ENCODE measurements at places on chromosomes 3 and 15. TPM values are rescaled to one million over a fixed set of nuclear protein-coding genes. Genes with fewer than 3 reads are reported as not detected.

PLA2G4F gene
- total RNA-seq = 24.8 TPM

GRM7 gene
- total RNA-seq = 0.11 TPM

KIF9 gene
- 23.4 TPM for total RNA-seq

AADAC gene
- not detected for total RNA-seq

TMEM158 gene
- not detected for total RNA-seq

PDIA5 gene
- 38.6 TPM for total RNA-seq

DNA sequence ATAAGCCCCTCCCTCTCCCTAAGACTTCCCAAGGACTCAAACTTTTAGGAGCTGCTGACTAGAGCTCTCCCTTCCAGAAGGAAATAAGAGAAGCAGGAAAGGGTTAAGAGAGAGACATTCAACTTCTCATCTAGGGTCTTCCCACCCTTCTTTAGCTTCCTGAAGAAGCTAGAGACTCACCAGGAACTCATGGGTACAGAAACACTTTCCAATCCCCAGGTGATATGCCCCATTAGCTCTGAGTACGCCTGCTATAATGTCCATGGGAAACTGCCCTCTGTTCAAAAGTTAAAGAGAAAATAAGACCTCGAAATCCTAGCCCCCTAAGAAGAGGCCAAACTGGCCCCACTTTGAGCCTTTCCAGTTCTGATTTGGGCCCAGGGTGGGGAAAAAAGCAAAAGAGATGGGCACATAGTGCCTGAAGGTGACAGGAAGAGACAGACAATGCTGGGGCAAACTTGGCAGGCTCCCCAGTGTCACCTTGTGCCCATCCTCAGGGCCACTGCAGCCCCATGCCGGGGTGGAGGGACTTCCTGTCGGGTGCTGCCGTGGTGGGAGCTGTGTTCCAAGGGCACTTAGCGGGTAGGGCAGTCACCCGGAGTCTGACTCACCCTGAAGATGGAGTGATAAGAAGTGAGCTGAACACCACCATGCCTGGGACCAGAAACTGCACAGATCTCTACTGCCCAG is 29.5 kb downstream of the CCDC12 start:
- peaks cover 83% of the 10 kb centered on the region for H3K4me1 ChIP-seq
- DNase-seq = peak; percentile 42
- H3K36me3 ChIP-seq = no peaks in the 10 kb centered on the region
- H3K27ac ChIP-seq = peak overlapping the region; percentile 79
- no peak overlapping the region for H3K4me3 ChIP-seq

- peak overlapping the region; percentile 58 for H3K27ac ChIP-seq
- peaks cover 54% of the 10 kb centered on the region for H3K4me1 ChIP-seq
- DNase-seq = no peak
These were observed 614.6 kb upstream of the TBL1XR1 start for GRCh38 chr3:177811835-177812234.

- DNase-seq = no peak
- peaks cover 20% of the 10 kb centered on the region for H3K4me1 ChIP-seq
- H3K36me3 ChIP-seq = no peaks in the 10 kb centered on the region
- no peaks in the 10 kb centered on the region for H3K27me3 ChIP-seq
- H3K27ac ChIP-seq = no peak overlapping the region
These were observed 65.0 kb downstream of the WWTR1 start for GRCh38 chr3:149592758-149593240.

DNA sequence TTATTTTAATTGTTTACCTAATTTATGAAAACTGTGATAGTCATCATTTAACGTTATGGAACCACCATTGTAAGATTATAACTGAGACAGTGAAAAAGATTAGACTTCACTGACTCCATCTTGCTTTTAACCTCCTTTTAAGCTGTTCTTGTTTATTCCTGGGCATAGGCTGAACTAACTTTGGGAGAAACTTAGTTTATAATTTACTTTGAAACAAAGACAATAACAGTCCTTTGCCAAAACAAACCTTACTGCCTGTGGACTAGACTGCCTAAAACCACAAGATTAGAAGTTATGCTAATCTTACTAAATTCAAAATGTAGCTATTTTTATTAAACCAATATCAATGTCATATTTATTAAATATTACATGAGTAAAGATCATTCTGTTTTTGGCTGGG is 44.3 kb upstream of the TMEM45A start:
- no peak overlapping the region for H3K27ac ChIP-seq

DNA sequence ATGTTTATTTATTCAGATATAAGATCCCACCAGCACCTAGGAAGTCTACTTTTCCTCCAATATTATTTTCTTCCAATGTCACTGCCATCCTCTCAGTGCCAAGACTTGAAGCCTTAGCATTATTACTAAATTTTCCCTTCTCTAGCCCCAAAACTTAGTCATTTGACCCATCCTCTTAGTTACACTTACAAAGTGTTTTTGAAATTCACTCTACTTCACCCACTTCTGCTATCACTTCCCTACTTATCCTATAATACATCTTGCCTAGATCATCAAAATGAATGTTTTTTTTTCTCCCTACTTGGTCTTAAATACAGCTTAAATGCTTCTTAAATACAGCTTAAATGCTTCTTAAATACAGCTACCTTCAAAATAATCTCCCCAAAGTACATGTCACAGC is 376.6 kb downstream of the RSL24D1 start:
- no peak overlapping the region for H3K27ac ChIP-seq
- no peak for DNase-seq

- DNase-seq = no peak
- no peak overlapping the region for H3K4me3 ChIP-seq
- H3K36me3 ChIP-seq = no peaks in the 10 kb centered on the region
- no peaks in the 10 kb centered on the region for H3K27me3 ChIP-seq
These were observed 4.2 kb downstream of the CACNA2D3 start for GRCh38 chr3:54126551-54126950.

DNA sequence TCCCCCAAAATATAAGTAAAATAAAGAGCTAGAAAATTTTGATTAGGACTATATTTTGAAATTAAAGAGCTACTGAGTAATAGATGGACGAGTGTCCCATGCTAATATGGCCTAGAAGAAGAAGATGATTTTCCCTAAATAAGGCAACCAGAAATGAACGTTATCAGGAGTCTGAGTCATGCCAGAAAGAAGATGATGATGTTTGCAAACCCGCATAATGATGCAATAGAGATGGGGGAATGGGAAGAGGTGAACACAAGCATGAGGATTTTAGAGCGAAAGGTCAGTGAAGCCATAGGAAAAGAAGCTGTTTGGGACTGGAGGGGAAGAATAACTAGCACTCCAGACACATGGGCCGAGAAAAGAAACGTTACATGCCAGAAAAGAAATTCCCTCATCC is 71.7 kb downstream of the FGF12 start:
- H3K36me3 ChIP-seq = no peaks in the 10 kb centered on the region
- H3K4me3 ChIP-seq = no peak overlapping the region
- no peak for DNase-seq
- H3K27ac ChIP-seq = no peak overlapping the region
- no peaks in the 10 kb centered on the region for H3K27me3 ChIP-seq

- H3K4me3 ChIP-seq = no peak overlapping the region
- H3K4me1 ChIP-seq = peaks cover 32% of the 10 kb centered on the region
- H3K36me3 ChIP-seq = no peaks in the 10 kb centered on the region
- no peak overlapping the region for H3K27ac ChIP-seq
These were observed 40.9 kb downstream of the IRAK2 start for GRCh38 chr3:10205451-10206165.

DNA sequence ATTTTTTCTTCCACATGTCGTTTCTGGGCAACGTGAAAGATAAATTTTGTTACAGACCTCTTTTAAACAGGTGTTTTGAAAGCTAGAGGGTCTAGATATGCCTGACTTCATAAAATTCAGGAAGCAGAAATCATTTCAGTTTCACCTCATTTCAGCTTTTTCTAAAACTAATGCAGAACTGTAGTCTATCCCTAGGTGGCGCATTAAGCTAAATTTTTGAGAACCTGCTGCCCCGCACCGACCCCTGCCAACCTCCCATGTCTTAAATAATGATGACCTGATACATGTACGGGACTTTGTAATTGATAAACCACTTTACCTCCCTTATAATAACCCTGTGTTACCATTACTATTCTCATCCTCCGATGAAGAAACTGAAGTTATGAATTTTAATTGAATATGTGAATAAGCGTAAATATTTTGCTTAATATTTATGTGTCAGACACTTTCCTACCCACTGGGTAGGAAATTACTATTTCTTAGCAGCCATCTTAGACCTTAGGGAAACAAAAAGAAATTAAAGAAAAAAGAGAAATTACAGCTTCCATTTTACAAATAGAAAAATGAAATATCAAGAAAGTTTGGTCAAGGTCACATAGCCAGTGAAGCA is 78.7 kb upstream of the GCNT3 start:
- no peaks in the 10 kb centered on the region for H3K27me3 ChIP-seq
- H3K27ac ChIP-seq = peak overlapping the region; percentile 38
- no peak overlapping the region for H3K4me3 ChIP-seq
- DNase-seq = peak; percentile 48
- peaks cover 5% of the 10 kb centered on the region for H3K4me1 ChIP-seq
- H3K36me3 ChIP-seq = no peaks in the 10 kb centered on the region

DNA sequence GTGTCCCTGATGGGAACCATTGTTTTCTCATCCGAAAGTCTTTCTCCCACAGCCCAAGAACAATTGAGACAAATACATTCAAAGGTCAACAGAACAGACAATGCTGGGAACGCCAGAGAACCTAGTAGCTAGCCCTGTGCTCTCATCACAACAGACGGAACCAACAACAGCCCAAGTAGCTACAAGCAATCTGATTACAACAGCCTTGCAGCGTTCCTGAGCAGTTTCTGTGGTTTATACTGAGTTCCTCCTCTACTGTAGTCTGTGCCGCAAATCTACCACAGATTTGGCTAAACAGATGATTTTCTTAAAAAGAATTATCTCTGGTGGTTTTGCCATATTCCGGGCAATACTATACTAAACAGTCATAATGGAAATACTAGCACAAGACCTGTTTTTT is 435.6 kb downstream of the MECOM start:
- no peaks in the 10 kb centered on the region for H3K36me3 ChIP-seq
- H3K27me3 ChIP-seq = no peaks in the 10 kb centered on the region
- no peak overlapping the region for H3K27ac ChIP-seq
- no peaks in the 10 kb centered on the region for H3K4me1 ChIP-seq
- H3K4me3 ChIP-seq = no peak overlapping the region

DNA sequence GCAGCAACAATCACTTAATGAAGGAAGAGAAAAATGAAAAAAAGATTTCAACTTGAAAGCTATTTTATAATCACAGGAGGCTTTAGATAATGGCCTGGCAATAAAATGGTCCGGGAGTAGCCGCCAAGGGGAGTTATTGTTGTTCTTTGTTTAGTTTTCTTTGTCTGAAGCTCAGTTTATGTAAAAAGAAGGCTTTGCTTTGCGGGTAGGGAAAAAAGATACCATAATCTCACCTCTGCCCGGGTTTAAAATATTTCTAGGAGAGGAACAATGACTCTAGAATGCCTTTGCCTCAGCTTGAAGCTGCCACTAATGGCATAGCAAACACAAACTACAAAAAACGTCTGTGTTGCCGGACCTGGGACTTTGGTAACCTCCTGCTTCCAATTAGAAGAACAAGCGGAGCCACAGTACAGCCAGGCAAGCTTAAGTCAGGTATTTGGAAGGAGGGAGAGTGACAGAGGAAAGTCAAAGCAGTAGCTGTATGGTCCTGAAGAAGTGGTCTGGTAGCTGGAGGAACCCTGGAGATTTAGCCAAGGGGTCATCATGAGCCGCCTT is 764.5 kb downstream of the TUSC7 start:
- no peak overlapping the region for H3K27ac ChIP-seq
- no peaks in the 10 kb centered on the region for H3K36me3 ChIP-seq
- no peak overlapping the region for H3K4me3 ChIP-seq
- H3K27me3 ChIP-seq = no peaks in the 10 kb centered on the region
- DNase-seq = no peak
- H3K4me1 ChIP-seq = no peaks in the 10 kb centered on the region

DNA sequence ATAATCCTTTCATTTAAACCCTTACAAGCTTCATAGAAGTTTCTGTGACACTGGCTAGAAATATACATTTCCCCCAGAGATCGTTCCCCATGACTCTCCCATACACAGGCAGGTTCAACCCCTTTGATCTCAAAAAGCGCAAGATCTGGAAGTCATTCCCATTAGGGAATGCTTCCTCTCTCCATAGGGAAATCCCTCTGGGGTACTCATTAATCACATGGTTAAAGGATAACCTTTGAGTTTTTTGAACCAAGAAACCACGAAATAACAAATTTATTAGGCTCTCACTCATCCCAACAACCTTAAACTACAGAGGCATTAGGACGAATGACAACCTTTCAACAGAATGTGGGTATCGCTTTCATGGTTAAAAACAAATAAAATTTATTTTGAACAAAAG is 211.9 kb upstream of the PRICKLE2 start:
- H3K27ac ChIP-seq = no peak overlapping the region
- H3K4me1 ChIP-seq = peaks cover 10% of the 10 kb centered on the region
- H3K4me3 ChIP-seq = no peak overlapping the region

GRCh38 chr15:31089368-31090047 is 12.0 kb downstream of the TRPM1 start:
- no peaks in the 10 kb centered on the region for H3K4me1 ChIP-seq
- H3K4me3 ChIP-seq = no peak overlapping the region
- no peak overlapping the region for H3K27ac ChIP-seq
- no peaks in the 10 kb centered on the region for H3K27me3 ChIP-seq

DNA sequence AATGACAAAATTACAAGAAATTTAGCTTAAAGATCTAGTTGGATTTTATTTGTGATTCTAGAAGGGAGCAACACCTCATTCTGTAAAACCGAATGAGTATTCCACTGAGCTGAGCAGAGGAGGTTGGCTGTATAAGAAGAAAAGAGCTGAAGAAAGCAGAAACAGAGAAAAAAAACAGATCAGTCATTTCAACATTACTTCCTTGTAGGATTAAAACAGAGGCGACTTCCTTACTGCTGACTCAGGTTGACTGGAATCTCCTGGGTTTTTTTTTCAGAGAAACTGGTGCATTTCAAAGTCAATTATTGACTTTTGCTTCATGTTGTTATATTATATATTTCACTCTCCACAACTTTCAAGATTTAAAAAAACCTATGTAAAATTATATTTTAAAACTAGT is 368.1 kb upstream of the UBE2E2 start:
- H3K27me3 ChIP-seq = no peaks in the 10 kb centered on the region
- DNase-seq = no peak
- H3K4me1 ChIP-seq = no peaks in the 10 kb centered on the region
- H3K4me3 ChIP-seq = no peak overlapping the region
- no peak overlapping the region for H3K27ac ChIP-seq

- no peak overlapping the region for H3K27ac ChIP-seq
- DNase-seq = no peak
- H3K36me3 ChIP-seq = no peaks in the 10 kb centered on the region
- H3K4me3 ChIP-seq = no peak overlapping the region
These were observed 166.8 kb downstream of the THSD4 start for GRCh38 chr15:71282076-71282475.

DNA sequence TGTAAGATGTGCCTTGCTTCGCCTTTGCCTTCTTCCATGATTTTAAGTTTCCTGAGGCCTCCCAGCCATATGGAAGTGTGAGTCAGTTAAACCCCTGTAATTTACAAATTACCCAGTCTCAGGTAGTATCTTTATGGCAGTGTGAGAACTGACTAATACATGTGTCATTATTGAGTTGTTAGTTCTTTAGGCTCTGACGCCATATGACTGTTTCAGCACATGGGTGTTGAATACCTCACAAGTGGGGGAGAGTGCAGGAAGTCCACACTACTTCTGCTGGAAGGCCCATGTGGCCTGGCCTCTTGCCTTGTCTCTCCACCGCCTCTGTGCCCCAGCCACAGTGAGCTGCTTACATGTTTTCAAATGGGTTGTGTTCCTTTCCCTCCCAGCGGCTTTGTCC is 28.5 kb downstream of the MFSD1 start:
- DNase-seq = no peak
- no peak overlapping the region for H3K4me3 ChIP-seq
- peaks cover 6% of the 10 kb centered on the region for H3K36me3 ChIP-seq
- no peak overlapping the region for H3K27ac ChIP-seq
- no peaks in the 10 kb centered on the region for H3K27me3 ChIP-seq

GRCh38 chr15:83846847-83847246 is 192.9 kb downstream of the ADAMTSL3 start:
- H3K4me3 ChIP-seq = no peak overlapping the region
- no peaks in the 10 kb centered on the region for H3K27me3 ChIP-seq
- H3K36me3 ChIP-seq = no peaks in the 10 kb centered on the region

Data from thyroid gland (tissue), 4 donors.